ACHN (cell line): ENCODE measurements at places on chromosomes 2 and 18.
A peak's percentile ranks its signal among the peaks of the same experiment; 100 is the strongest.

DNA sequence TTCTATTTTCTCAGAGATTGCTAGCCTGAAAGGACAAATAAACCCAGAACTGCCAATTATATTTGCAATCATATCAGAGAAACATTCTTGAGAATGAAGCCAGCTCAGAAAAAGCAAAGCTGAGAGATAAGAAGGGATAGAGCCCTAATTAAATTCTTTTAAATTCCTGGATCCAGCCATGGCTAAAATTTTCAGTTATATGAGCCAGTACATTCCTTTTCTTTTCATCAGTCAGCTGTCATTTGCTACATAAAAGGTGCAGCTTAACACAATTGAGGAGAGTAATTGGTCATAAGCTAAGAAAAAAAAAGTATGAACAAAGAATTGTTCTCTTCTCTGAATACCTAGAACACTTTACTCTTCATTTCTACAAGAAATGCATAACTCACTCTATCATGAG is 303.5 kb upstream of the FIGN start:
- no peak for DNase-seq

- peak; percentile 30 for DNase-seq
Observed at GRCh38 chr2:101083613-101084012, 67.6 kb downstream of the TBC1D8 start.

GRCh38 chr2:15719566-15720313 is 128.1 kb downstream of the DDX1 start:
- no peak for DNase-seq

DNA sequence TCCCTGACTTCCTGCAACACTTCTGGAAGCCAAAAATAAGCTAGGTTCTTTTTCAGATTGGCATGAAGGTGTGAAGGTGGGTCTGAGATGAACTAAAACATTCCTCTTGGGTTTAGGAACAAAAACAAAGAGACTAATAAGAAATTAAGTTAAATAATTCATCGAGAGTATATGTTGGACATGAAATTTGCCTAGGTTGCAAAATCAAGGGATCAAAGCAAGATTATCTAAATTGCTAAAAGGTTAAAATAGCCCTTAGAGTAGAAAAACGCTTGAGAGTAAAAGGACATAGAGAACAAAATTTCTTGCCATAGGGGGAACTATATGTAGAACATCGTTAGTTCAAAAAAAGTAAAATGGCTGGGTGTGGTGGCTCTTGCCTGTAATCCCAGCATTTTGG is 845.9 kb upstream of the NXPH2 start:
- no peak for DNase-seq

GRCh38 chr2:149169656-149170055 is 131.2 kb downstream of the LYPD6B start:
- DNase-seq: no peak

DNA sequence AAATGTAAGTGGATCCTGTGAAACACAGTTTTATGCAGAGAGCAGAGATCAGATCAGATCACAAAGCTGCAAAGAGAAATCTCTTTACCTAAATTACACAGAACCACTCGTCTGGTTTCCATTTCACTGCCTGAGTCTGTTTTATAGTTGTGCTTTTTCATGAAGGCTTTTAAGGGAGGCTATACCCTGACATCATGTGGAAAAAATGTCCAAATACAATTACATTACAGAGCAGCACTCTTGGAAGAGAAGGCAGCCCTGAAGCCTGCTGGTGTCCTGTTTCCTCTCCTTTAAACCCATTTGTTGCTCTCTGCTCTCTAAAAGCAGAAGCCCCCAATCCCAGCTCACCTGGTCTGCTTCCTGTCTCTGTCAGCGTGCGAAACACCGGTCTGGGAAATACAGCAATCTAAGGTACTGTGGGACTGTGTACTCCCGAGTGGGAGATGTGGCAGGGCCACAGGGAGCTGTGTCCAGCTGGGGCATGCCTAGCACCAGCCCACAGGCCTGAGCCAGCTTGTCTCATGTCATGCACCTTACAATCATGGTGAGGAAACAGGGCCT is 24.8 kb upstream of the ZFP36L2 start:
- no peak for DNase-seq

DNA sequence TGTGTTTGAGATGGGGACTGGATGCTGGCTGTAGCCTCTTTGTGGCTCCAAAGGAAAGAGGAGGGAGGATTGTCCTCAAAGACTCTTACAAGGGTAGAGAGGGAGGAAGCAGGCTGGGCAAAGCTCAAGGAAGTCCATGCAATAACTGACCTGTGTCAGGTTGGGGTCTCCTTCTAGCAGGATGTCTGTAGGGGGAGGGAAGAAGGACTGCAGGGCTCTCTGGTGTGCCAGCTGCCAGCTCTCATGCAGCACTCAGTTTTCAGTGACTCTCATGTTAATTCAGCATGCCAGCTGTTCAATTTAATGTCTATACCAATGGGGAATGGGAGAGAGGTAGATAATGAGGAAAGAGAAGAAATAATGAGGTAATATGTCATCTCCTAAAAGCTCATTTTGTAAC is 85.3 kb upstream of the RANBP2 start:
- no peak for DNase-seq

DNA sequence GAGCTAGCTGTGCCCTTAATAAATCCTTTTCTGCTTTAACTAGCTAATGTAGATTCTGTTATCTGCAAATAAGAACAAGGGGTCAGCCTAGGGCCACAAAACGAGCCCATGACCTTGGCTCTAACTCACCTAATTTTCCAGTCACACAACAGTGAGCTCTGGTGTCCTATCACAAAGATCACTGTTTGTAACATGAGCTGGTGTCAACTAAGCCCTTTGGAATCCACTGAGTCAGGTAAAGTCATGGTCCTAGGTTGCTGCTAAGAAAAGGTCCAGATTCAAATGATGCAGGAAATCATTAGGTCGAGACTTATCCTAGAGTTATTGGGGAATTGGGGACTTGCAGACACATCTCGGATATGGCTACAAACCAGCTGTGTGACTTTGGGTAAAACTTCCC is 49.9 kb downstream of the ST8SIA5 start:
- peak; percentile 20 for DNase-seq

GRCh38 chr18:31042084-31042405 is 497 bp downstream of the DSC3 start:
- no peak for DNase-seq

DNA sequence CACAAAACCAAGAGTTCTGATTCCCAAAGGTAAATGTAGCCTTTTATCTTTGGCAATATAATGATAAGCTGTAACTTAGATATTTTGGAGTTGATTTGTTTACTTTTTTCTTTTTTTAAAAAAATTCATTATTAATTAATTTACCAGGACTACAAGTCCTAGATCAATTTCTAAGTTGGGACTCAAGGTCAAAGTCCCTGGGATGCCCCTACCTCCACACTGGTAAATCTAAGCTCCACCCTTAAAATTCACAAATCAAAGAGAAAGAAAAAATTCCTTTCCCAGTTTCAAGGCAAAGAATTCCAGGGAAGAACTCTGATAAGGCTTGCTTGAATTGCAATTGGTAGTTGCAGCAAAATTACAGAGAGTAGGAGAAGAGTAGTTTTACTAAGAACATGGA is 71.3 kb downstream of the MDH1 start:
- no peak for DNase-seq

- no peak for DNase-seq
Observed at GRCh38 chr2:18899725-18900124, 310.4 kb upstream of the NT5C1B start.

- no peak for DNase-seq
Observed at GRCh38 chr2:12964904-12965539, 248.3 kb downstream of the TRIB2 start.

DNA sequence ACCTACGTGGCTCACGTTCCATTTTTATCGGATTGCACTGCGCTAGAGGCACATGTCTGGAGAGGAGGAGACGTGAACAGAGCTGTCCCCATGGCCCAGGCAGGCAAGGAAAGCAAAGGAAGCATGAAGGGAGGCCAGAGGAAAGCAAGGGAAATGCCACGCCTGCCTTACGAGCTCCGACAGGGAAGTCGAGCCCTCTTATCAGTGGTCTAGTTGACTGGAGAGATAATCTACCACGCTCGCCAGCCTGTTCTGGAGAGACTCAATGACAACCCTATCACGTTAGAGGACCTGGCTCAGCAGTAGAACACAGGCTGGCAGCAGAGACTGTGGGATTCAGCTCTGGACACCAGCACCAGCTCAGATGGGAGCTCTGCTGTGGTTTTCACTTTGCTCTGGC is 202.6 kb upstream of the ID2 start:
- no peak for DNase-seq

DNA sequence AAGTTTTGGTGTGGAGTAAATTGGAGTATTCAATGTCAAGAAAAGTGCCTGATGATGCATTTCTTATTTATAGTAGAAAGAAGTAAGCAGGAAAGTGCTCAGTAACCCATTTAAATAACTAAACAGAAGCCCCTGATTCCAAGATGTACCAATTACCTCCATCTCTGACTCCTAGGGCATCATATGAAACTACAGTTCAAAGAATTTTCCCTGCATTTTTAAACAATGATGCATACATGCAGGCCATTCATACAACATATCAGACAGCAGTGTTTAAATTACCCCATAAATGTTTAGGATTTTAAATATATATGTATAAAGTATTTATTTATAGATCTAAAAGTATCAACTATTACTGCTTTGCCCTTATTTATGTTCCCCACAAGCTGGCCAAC is 36.2 kb downstream of the FTCDNL1 start:
- DNase-seq: peak; percentile 41

DNA sequence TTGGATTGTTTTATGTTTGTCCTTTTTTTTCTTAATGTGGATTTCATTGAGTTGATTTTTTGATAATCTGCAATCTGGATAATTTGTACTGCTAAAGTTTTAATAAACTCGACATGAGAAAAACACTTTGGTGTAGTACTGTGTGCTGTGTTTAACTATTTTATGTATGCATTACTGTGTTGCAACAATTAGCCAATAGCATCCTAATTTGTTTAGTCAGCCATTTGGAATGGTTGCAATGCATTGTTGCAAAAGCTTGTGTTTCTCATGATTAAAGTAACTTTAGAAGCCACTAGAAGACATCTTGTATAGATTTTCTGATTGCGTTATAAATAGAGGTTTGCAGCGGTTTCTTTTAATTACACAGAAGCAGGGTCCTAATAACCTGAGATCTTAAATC is 53.5 kb downstream of the PPIG start:
- DNase-seq: no peak

DNA sequence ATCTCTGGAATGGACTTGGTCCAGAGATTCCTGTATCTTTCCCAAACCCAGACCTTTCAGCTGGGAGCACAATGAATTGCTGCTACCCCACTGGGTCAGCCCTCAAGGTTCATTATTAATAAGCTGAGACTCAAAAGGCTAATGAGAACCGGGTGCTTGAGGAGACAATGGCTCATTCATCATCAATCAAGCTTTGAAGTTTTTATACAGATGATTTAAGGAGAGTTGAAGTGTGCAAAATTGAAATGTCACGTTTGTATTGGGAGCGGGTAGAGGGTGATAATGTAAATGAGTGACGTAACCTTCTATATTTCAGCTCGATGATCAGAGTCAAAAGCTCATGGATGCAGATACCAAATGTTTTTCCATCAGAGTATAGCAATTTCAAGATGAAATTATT is 744.9 kb downstream of the ERBB4 start:
- no peak for DNase-seq

- peak; percentile 55 for DNase-seq
Observed at GRCh38 chr2:71466301-71467179, 13.2 kb downstream of the DYSF start.

DNA sequence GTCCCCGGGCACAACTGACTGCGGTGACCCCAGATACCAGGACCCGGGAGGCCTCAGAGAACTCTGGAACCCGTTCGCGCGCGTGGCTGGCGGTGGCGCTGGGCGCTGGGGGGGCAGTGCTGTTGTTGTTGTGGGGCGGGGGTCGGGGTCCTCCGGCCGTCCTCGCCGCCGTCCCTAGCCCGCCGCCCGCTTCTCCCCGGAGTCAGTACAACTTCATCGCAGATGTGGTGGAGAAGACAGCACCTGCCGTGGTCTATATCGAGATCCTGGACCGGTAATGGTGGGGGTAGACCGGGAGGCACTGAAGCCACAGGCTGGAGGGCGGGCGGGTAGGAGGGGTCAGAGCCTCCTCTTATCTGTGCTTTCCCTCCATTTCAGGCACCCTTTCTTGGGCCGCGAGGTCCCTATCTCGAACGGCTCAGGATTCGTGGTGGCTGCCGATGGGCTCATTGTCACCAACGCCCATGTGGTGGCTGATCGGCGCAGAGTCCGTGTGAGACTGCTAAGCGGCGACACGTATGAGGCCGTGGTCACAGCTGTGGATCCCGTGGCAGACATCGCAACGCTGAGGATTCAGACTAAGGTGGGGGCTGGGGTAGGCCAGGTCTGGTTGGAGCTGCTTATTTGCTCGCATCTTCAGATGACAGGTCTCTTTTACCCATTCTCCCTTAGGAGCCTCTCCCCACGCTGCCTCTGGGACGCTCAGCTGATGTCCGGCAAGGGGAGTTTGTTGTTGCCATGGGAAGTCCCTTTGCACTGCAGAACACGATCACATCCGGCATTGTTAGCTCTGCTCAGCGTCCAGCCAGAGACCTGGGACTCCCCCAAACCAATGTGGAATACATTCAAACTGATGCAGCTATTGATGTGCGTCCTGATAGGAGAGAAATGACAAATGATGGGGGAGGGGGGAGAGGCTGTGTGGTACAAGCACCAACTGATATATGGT is 780 bp downstream of the HTRA2 start:
- DNase-seq: peak; percentile 17

GRCh38 chr18:75008186-75008585 is 200.8 kb downstream of the PTGR3 start:
- DNase-seq: no peak

DNA sequence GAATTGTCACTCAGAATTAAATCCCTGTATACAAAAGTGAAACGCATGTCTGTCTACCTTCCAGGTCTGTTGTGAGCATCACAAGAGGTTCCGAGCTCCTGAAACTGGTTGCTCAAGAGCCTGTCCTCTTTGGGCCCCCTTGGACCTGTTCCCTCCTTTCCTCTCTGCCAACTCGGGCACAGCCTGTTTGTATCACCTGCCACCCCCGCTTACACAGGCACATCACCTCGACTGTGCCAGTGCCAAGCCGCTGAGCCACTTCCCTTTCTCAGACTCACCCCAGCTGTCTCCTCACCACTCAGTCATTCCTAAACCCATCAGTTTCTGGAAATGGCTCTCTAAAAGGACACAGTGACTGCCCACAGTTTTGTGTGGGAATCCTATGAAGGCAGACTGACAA is 3.1 kb downstream of the EFR3B start:
- no peak for DNase-seq

GRCh38 chr2:175880-176820 is 87.7 kb downstream of the SH3YL1 start:
- DNase-seq: no peak

GRCh38 chr2:46194856-46195255 is 102.4 kb upstream of the EPAS1 start:
- DNase-seq: no peak

DNA sequence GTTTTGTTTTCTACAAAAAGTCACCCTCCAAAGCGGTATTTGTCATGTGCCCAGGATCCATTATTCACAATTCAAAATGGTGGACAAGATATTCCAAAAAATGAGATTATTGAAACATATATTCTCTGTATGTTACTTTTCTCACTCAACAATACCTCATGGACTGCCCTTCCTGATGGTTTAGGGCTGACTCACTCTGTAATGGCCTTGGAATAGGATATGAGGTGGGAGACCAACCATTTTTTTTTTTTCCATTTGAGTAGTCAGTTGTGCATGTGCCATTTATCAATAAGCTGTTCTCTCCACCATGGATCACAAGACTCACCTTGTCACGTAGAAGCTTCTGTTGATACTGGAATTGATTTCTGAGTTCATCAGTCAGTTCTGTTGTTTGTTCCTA is 64.5 kb downstream of the LYPD6 start:
- no peak for DNase-seq

GRCh38 chr2:774436-774835 is 97.2 kb upstream of the TMEM18 start:
- DNase-seq: no peak
